ENCODE measurements at places on chromosomes 5 and 9. TPM values are rescaled to one million over a fixed set of nuclear protein-coding genes. Genes with fewer than 3 reads are reported as not detected.

Gene ASPN
- total RNA-seq, result not detected

Gene SLCO4C1
- 0.90 TPM for total RNA-seq

Gene KLF4
- total RNA-seq, result 5.2 TPM

Gene SIT1
- total RNA-seq, result not detected

Gene SLC24A2
- total RNA-seq, result not detected

Gene CTXN3
- total RNA-seq, result not detected

Gene PCDHGB7
- 6.7 TPM for total RNA-seq

Gene HTR4
- total RNA-seq, result not detected

Gene C5orf52
- not detected for total RNA-seq

Gene FTMT
- not detected for total RNA-seq

Gene SHOC1
- total RNA-seq, result 0.10 TPM
